ENCODE measurements at places on chromosomes 7 and 10. TPM values are rescaled to one million over a fixed set of nuclear protein-coding genes. Genes with fewer than 3 reads are reported as not detected.
A peak's percentile ranks its signal among the peaks of the same experiment; 100 is the strongest.

SMO gene
- total RNA-seq = 21.9 TPM

DNA sequence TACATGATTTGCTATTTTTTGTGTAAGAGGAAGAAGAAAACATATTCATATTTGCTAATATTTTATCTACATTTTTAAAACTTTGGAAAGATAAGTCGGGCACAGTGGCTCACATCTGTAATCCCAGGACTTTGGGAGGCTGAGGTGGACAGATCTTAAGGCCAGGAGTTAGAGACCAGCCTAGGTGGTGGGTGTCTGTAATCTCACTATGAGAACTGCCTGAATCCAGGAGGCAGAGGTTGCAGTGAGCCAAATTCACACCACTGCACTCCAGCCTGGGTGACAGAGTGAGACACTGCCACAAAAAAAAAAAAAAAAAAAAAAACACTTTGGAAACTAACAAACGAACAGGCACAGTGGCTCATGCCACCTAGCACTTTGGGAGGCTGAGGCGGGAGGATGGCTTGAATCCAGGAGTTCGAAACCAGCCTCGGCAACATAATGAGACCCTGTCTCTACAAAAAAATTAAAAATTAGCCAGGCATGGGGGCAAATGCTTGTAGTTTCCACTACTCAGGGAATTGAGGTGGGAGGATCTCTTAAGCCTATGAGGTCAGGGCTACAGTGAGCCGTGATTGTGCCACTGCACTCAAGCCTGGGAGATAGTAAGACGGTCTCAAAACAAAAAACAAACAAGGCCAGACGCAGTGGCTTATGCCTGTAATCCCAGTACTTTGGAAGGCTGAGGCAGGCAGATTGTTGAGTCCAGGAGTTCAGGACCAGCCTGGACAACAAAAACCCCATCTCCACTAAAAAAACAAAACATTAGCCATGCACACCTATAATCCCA is 25.6 kb downstream of the HERC4 start:
- DNase-seq = peak; percentile 29

GRCh38 chr10:26543567-26544306 is 105.6 kb downstream of the APBB1IP start:
- DNase-seq = no peak

GRCh38 chr10:69929575-69929974 is 123.1 kb upstream of the MACROH2A2 start:
- DNase-seq = no peak

GRCh38 chr10:110746254-110746826 is 102.2 kb downstream of the RBM20 start:
- peak; percentile 79 for DNase-seq

DNA sequence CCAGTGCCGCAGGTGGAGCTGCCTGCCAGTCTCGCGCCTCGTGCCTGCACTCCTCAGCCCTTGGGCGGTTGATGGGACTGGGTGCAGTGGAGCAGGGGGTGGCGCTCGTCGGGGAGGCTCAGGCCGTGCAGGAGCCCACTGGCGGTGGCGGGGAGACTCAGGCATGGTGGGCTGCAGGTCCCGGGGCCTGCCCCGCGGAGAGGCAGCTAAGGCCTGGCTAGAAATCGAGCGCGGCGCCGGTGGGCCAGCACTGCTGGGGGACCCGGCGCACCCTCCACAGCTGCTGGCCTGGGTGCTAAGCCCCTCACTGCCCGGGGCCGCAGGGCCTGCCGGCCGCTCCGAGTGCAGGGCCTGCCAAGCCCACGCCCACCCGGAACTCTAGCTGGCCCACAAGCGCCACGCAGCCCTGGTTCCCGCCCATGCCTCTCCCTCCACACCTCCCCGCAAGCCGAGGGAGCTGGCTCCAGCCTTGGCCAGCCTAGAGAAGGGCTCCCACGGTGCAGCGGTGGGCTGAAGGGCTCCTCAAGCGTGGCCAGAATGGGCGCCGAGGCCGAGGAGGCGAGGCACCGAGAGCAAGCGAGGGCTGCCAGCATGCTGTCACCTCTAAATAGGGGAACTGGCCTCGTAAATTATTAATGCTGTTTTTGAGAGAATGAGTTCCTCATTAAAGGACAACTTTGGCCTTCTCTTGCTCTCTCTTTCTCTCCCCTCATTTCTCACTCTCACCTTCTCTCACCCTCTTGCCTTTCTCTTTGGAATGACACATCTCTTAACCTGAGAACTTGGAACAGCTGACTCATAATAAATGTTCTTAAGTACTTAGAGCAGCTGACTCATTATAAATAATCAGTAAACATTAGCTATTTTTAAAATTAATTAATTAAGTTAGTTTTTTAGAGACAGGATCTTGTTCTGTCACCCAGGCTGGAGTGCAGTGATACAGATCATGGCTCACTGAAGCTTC is 4.9 kb downstream of the ACADSB start:
- no peak for DNase-seq
